ENCODE measurements at places on chromosomes 12 and 14.
A peak's percentile ranks its signal among the peaks of the same experiment; 100 is the strongest.

- no peak for DNase-seq
Measured at GRCh38 chr12:9103050-9103849, 12.5 kb downstream of the A2M start.

GRCh38 chr12:30047516-30048254 lies 263.9 kb upstream of the TMTC1 start:
- DNase-seq, result peak; percentile 5

GRCh38 chr14:60553808-60554207 lies 44.9 kb downstream of the SIX6 start:
- no peak for DNase-seq

DNA sequence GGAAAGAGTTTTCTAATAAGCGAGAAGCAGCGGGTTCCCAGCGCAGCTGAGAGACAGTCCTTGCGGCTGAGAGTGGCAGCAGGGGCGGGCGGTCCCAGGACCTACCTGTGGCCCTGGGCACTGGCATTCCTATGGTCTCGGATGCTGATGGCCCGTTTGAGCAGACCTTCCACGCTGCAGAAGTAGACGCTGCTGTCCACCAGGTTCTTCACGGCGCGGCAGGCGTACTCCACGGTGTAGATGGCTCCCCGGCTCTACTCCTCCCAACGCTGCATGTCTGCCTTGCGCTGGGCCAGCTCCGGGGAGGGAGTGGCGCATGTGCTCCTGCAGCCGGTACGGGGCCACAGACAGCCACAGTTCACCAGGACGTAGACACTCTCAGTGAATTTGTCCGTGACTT lies 21.8 kb upstream of the PLEKHA5 start:
- no peak for DNase-seq

DNA sequence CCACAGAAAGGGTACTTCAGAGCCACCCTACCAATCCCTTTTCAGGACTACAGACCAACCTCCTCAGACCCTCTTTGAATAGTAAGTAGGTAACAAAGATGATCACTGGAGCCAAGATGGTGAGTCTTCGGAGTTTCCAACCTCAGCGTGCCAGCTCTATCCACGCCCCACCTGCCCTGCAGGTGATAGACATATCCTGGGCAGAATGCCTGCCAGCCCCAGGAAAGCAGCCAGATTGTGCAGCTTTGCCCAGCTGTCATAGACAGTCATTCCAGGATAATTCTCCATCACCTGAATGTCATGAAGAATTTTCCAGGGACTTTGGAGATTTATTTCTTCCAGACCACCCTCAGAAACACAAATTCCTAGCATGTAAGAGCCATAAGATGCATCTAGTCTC lies 434.4 kb downstream of the RGS6 start:
- DNase-seq, result no peak

- peak; percentile 12 for DNase-seq
Measured at GRCh38 chr12:6390084-6390799, 6.3 kb downstream of the LTBR start.

DNA sequence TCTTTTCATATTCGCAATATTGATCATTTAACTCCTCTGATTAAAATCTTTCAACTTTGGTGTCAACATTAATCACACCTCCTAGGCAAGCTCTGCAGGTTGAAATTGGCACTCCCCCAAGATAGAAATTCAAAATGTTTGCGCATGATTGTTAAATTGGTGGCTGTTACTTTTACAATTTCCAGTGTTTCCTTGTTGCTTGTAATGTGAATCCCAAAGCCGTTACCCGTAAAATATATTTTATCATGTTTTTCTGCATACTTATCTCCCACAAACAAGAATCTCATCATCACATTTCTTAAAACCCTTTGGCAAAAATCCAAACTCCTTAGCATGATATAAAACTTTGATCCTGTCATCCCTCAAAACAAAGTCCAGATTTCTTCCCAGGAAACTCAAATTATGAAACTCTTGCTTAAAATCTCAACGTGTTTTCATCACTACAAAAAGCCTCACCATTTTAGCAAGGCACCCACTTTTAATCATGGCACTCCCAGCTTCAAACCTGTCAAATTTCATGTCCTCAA lies 14.7 kb downstream of the RTL1 start:
- no peak for DNase-seq

DNA sequence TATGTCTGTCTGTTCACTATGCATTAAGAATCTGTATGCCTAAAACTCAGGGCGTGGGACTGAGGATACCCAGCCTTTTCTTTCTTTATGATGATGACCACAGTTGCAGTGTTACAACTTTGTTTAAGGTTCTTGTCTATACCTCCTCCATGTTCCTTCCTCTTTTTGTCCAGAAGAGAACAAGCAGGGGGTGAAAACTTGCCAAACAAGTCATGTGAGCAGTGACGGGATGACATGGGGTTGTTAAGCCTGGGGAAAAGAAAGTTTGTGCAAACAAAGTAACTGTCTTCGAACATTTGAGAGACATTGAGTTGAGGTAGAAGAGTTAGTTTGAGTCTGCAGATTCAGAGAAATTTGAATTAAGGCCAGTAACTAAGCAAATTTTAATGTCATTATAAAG lies 505.5 kb downstream of the NPAS3 start:
- DNase-seq, result no peak

- no peak for DNase-seq
Measured at GRCh38 chr14:36773558-36773957, 111.9 kb downstream of the PAX9 start.

- DNase-seq, result no peak
Measured at GRCh38 chr14:104505085-104506074, 74.2 kb upstream of the C14orf180 start.
